Activated T-cell treated with anti-CD3 and anti-CD28 coated beads for 48 hours (primary cell): ENCODE measurements at places on chromosomes 6 and 20.

DNA sequence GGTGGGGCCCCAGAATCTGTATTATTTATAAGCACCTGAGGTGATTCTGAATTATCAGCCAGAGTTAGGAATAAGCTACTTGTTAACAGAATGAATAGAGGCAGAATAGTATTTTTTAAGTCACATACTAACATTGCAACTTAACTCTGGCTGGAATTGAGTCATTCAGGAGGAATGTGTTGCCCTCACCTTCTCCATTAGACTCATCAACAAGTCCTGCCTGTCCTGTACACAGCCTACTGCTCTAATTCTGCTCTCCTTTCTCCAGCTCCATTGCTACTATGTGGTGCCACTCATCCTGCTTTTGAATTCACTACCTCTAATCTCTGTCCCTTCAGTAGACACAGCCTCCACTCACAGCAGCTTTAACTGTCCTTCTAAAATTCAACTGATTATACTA is 669.4 kb downstream of the DHX35 start:
- DNase-seq: no peak

- no peak for DNase-seq
Observed at GRCh38 chr6:117267766-117268534, 2.6 kb downstream of the VGLL2 start.

DNA sequence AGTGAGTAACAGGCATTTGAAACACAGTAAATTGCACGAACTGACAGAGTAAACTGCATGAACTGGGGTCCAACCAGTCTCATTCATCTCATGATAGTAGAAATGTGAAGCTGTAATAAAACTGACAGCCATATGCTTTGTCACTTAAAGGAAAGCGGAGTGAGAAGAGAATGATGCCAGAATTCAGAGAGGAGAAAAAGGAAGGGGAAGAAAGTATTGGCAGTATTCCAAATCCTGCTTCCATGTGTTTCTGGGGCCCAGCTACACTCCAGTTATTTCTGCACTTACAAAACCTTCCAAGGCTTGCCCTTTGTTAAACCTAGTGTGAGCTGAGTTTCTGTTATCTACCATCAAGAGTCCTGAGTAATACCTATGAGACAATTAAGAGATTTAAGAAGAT is 17.2 kb downstream of the SNX14 start:
- DNase-seq: no peak

GRCh38 chr20:1951436-1952115 is 42.3 kb downstream of the PDYN start:
- no peak for DNase-seq

GRCh38 chr20:24781418-24781980 is 167.6 kb upstream of the CST7 start:
- DNase-seq: no peak

DNA sequence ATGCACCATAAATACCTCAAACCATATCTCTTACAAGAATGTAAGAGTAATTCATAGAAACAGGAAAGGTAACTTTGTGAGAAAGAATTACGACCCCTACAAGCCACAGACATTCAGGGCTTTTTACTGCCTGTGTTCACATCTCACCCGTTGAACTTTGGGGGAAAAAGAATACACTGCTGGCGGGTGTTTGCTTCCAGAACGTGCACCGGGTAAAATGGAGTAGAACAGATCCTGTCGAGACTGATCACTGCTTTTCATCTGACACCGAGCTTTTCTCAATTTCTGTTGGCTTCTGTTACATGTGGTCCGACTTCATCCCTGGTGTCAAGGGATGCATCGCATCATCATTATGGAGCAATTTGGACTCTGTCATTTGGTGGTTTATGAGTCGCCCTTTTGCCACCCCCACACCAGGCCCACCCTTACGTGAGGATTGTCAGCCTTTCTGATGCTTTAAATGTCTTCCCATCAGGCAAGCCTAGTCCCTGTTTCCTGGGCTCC is 219.2 kb upstream of the ZFP64 start:
- DNase-seq: peak; percentile 15

- no peak for DNase-seq
Observed at GRCh38 chr6:145025488-145025887, 709.8 kb downstream of the EPM2A start.

- no peak for DNase-seq
Observed at GRCh38 chr20:16666272-16666671, 63.6 kb upstream of the SNRPB2 start.

- DNase-seq: no peak
Observed at GRCh38 chr6:165618241-165618640, 44.8 kb downstream of the PDE10A start.

- no peak for DNase-seq
Observed at GRCh38 chr6:40347571-40348011, 239.6 kb downstream of the LRFN2 start.

GRCh38 chr20:34940081-34940481 is 15.5 kb downstream of the GSS start:
- no peak for DNase-seq

- DNase-seq: no peak
Observed at GRCh38 chr6:33704215-33705066, 7.1 kb downstream of the UQCC2 start.

GRCh38 chr6:56637640-56638039 is 5.0 kb downstream of the DST start:
- no peak for DNase-seq

DNA sequence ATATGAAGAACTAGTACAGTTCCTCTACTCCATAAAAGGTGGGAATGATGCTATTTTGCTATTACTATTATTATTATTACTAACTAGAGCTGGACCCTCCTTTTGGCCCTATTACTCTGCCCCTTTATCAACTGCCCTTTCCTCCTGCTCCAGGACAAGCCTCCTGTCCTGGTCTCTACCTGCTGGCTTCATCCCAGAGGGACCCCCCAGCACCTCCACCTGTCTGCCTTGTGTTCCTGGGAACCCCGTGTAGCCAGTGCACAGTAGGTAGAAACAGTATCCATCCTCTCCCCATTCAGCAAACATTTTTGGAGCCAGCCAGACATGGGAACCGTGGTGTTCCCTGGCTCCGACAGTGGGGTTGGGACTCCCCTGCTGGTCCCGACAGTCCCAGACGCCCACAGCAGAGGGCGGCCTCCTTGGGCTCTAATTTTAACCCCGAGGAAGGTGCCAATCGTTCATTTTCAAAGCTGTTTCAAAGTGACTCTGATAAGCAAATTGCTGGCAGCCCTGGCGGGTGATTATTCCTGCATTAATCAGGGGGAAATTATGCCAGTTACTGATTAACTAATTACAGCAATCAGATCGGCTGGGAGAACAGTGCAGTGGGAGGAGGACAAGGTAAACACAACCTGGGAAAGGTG is 44.2 kb upstream of the MDGA1 start:
- DNase-seq: no peak

- DNase-seq: no peak
Observed at GRCh38 chr6:106486236-106486635, 125.7 kb downstream of the CRYBG1 start.

- DNase-seq: no peak
Observed at GRCh38 chr20:63831993-63832686, 1.1 kb upstream of the ZBTB46 start.

- DNase-seq: no peak
Observed at GRCh38 chr6:71345476-71346333, 57.1 kb downstream of the OGFRL1 start.

DNA sequence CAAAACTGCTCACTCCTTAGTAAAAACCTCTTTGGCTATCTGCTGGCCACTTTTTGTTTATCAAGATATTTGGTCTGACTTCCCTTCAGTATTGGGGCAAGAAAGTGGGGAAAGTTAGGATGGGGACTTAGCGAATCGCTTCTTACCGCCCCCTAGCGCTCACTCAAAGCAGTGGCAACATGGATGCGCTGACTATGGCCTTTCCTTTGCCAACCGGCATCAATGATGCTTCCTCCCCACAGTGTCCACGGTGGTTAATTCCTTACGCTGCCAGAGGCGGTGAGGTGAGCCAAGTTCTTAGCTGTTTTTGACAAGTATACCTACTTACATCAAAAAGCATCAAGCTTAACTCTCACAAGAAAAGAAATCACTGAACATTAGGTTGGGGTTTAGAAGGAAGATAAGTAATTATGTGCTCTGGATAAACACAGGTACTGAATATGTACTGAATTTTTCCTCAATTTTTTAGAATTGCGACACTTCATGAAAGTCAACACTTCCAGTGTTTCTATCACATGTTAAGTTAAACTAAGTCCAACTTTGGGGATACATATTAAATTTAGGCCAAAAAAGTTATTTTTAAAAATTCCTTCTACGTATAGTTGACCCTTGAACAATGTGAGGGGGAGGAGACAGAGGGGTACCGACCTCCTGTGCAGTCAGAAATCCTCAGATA is 86.7 kb downstream of the GMDS start:
- no peak for DNase-seq

DNA sequence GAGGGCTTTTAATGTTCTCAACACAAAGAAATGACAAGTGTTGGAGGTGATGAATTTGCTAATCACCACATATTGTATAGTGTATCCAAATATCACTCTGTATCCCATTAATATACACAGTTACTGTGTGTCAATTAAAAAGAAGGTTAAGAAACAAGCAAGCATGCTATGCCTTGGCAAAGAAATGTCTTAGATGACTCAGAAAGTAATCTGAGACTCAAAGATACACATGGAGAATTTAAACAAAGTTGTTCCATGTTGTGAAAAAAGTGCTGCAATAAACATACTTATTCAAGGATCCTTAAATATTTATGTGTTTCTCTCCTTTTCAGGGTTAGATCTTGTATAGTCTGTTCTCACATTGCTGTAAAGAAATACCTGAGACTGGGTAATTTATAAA is 300.9 kb downstream of the DHX35 start:
- no peak for DNase-seq

GRCh38 chr6:112221561-112221960 is 32.8 kb downstream of the LAMA4 start:
- no peak for DNase-seq

DNA sequence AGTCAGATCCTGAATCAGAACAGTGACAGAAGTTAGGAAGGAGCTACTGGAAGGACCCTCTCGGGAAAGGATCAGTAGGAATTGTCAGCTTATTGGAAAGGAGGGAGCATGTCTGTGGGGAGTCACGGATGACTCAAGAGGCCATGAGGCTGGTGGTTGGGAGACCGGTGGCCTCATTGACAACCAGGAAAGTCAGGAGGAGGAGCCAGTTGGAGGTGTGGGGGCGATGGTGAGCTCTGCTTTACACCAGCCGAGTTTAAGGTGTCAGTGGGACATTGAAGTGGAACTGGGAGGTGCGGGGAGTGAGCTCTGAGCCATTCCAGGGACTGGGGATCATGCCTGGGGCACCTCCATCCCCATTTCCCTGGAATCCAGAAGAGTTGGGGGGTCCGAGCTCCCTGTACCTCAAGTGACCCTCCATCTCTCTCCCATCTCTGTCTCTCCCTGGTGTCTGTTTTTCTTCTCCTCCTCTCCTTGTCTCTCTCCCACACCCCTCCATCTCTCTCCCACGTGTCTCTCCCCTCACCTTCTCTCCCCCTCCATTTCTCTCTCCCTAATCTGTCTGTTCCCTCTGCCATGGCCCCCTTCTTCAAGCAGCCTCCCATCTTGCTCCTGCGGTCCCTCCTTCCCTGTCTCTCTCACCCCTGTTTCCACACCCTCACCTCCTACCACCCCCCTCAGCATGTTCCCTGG is 14.3 kb upstream of the ZBTB9 start:
- no peak for DNase-seq

DNA sequence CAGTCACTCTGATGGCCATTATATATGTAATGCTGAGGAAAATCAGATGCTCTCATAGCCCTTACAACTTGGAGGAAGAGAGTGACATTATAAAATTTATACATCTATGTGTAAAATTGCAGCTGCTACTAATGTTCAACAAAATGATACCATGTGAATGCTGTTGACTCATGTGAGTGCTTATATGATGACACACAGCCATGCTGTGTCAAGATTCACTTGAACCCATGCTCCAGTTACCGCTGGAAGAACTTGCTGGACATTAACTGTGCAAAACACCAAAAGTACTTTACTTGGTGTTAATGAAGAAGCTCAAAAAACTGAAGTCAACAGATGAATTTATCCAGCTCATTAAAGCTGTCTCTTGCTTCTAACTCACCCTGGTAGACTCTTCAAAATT is 318.9 kb upstream of the PLCB4 start:
- no peak for DNase-seq

DNA sequence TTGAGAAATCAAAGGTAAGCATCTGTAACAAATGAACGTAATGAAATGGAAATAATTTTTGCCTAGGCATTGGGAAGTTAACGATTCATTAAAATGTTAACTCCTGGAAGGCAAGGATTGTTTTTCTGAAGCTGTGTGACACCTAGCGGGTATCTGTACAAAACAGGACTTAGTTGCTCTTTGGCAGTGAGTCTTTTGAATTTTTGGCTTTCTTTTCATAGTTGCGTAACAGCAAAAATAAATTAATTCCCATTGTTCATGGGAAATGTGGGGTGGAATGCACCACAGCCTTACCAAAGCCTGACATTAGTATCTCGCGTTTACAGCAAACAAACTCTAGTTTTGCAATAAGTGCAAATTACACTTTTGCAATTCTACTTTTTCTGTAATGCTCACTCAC is 92.7 kb upstream of the DTNBP1 start:
- DNase-seq: no peak

DNA sequence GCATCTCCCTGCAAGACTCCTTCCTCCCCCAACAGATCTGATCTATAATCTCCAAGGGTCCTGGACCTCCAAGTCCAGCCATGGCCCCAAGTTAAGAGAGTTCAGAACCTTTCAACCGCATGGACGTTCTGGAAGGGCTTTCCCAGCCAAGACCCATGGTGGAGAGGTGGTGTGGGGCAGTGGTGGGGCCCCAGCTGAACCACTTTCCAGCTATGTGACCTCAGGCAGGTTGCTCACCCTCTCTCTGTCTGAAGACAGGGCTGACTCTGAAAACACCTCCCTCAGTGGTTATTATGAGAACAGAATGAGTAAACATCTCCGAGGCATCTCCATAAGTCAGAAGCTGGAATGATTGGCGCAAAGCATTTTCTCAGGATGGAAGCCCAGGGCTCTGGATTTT is 887 bp downstream of the CLPS start:
- no peak for DNase-seq

- no peak for DNase-seq
Observed at GRCh38 chr6:103675807-103676406, 1183.8 kb downstream of the HACE1 start.

DNA sequence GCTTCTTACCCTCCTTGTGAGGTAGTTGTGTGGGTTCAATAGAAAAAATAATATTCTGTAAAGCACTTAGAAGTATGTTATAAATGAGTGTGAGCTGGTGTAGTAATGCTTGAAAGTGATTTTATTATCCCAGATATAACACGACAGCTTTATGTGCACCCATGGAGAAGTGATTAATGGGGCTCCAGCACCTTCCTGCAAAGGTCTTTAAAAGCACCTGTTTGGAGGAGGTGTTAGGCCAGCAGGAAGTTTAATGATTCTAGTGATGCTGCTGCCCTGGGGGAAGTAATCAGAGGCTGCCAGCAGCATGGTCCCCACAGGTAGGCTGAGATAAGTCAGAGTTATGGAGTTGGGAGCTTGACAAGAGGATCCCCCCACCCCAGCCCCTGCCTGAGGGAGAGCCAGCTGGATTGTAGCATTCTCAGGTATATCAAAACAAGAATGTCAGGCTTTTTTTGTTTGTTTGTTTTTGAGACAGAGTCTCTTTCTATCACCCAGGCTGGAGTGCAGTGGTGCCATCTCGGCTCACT is 166.3 kb downstream of the PHACTR1 start:
- no peak for DNase-seq

GRCh38 chr20:6282642-6283041 is 159.8 kb upstream of the FERMT1 start:
- no peak for DNase-seq
